Fibroblast of villous mesenchyme (primary cell): ENCODE measurements at places on chromosomes 4 and X. TPM values are rescaled to one million over a fixed set of nuclear protein-coding genes. Genes with fewer than 3 reads are reported as not detected.
A peak's percentile ranks its signal among the peaks of the same experiment; 100 is the strongest.

DNA sequence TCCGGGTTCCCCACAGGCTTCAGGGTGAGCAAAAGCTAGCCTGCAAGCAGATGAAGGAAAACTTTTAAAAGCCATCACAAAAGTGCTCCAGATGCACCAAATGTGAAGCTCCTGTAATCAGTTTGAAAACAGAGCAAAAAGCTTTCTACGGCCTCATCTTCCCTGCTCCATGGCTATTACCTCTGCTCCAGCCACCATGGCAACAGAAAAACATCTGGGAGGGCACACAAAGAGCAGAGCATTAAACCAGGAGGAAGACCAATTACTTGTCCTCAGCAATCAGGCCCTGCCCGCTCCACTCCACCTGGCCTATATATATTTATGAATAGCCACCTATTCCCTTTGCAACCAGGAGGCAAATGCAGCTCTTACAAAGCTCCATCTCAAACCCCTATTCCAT is 33.6 kb downstream of the TMEM154 start:
- DNase-seq: no peak

DNA sequence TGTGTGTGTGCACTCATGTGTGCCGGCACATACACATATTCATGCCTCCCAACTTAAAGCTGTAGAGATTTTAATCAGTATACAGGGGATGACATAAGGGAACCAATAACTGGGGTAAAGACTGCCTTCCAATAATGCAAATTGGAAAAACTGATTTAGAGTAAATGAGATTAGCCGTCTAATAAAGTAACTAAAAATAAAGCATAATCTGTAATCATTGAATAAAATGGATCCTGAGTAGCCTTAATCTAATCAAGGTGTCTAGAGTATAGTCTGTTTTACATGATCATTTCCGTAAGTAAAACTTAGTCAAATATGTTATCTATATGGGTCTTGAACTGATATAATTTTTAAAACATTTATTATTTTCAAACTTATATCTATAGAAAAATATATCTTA is 925.8 kb downstream of the FSTL5 start:
- DNase-seq: no peak

GRCh38 chr4:1604706-1605205 is 79.4 kb downstream of the FAM53A start:
- no peak for DNase-seq

DNA sequence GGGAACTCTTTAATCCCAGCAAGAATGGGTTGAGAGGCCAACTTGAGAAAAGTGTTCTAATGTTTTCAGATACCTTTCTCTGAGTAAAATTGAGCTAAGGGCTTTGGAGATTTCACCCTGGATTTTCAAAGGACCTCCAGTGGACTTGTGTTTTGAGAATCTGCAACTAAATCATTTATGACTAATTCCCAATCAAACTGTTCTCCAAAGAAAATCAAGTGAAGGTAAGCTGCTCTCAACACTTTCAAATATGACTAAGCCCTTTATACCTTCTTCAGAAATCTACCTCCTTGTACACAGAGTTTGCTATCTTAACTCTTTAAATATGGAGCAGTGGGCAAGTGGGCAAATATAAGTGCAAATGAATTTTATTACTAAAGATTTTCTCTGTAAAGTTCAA is 392.9 kb downstream of the PDGFC start:
- no peak for DNase-seq

DNA sequence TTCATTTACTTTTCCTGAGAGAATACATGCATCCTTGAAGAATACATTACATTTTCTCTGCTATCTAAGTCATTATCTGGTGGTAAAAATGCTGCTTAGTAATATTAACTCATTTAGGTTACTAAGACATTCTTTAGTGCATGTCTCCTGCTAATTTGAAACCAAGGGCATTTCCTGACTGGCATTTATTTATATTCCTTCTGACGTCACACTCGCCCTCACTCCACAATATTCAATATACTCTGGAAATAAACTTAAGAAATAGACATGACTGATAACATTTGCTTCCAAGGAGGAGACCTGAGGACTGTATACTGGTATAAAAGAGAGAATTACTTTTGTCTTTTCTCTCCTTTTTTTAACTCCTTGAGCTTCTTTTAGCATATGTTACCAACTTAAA is 619.5 kb upstream of the SMIM31 start:
- no peak for DNase-seq

GRCh38 chr4:152535360-152535902 is 461 bp downstream of the FBXW7 start:
- no peak for DNase-seq

DNA sequence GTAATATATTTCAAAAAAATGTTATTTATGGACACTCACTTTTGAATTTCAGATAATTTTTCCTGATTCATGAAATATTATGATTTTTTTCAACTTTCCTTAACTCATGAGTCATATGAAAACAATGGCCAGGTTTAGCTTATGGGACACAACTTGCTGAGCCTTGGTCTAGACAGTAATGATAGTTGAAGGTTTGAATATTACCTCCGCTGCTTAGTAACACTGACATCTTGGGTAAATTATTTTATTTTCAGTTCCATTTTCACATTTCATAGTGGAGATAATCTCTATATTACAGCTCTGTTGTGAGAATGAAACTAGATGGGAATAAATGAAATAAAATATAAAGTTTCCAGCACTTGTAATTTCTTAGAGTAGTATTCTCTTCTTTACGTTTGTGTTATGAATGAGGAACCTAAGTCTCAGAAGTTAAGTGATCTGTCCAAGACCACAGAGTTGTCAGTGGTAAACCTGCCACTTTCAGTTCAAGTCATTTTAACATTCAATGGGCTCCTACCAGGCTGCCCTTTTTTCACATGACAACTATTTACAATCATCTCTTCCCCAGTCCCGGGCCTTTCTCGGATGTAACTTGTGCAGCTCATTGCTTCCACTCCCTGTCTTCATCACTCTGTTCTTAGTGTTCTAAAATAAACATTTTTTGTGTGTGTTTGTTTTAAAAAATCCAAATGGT is 46.8 kb upstream of the GC start:
- DNase-seq: no peak

GRCh38 chrX:28609003-28609402 is 21.8 kb downstream of the IL1RAPL1 start:
- DNase-seq: no peak

DNA sequence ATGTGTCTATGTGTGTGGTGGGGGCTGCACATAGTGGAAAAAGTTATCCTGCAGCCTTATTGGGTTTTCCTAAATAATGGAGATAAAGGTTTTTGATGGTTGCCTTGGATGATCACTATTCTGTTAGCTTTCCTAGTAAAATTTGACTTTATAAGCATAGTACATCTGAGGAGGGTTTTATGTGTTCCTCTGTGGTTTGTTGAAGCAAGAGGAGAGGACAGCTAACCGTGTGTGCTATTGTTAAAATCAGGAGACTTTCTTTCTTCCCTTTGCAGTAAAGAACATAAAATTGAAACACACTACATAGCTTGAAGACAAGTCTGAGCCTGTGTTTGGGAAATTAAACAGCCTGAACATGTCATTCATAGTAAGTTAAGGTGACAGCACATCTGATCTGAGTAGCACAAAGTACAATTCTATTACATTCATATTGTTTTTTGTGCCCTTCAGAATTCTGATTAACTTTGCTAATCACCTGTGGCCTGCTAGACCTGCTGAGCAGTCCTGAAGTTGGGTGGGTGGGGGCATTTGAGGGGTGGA is 36.8 kb downstream of the C4orf51 start:
- no peak for DNase-seq

DNA sequence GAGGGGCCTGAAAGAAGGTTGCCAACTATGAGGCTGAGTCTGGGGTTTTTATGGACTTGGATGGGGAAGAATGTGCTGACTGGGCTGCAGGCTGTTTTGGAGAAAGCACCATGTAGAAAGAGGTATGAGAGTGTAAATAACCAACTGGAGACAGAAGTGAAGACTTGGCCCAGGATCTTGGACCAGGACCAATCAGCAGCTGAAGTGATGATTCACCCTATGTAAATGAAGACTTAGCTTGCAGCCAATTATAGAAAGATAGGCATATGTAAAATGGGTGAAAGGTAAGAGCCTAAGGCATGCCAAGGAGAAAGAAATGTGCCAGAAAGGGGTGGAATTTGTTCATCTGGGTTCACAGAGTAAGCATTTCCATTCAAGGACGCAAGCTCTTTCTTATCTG is 856.7 kb upstream of the PRKX start:
- no peak for DNase-seq

DNA sequence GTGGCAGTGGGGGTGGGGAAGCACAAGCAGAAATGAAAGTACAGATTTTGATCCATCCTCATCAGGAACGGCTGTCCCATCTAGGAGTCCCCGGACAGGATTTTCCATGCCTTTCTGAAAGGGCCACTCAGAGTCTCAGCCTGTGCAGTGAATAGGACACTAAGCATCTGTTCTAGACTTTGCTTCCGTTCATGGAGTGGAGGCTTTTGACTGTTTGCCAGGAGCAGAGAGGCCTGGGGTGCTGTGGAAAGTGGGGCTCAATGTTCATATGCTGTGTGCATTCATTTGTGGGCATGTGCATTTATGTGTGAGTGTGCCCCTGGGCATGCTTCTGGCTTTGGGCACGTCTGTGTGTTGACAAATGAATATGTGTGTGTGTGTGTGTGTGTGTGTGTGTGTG is 25.6 kb upstream of the MAMLD1 start:
- no peak for DNase-seq

GRCh38 chr4:27928761-27929540 is 1068.3 kb downstream of the STIM2 start:
- peak; percentile 3 for DNase-seq

DNA sequence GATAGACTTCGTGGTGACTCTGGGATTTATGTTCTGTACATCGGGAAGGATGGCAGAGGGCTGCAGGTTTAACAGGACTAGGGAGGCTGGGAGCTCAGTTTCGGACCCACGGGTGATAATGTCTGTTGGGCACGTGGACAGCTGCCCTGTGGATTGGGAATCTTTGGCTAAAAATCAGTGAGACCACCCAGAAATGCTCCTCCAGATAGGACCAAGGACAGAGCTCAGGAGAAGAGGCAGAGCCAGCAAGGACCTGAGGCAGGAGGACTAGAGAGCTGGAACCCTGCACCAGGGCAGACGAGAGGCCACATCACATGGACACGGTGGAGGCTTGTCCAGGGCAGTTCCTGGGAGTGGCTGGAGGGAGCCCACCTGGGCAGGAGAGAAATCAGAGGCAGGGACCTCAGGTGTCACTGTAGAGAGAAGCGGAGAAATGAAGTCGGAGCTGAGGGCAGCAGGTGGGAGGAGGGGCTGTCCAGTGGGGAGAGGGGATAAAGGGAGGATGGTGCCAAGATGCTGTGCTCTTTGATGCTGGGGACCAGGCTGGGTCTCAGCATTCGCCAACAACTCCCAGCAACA is 79.2 kb downstream of the CPZ start:
- DNase-seq: no peak

DNA sequence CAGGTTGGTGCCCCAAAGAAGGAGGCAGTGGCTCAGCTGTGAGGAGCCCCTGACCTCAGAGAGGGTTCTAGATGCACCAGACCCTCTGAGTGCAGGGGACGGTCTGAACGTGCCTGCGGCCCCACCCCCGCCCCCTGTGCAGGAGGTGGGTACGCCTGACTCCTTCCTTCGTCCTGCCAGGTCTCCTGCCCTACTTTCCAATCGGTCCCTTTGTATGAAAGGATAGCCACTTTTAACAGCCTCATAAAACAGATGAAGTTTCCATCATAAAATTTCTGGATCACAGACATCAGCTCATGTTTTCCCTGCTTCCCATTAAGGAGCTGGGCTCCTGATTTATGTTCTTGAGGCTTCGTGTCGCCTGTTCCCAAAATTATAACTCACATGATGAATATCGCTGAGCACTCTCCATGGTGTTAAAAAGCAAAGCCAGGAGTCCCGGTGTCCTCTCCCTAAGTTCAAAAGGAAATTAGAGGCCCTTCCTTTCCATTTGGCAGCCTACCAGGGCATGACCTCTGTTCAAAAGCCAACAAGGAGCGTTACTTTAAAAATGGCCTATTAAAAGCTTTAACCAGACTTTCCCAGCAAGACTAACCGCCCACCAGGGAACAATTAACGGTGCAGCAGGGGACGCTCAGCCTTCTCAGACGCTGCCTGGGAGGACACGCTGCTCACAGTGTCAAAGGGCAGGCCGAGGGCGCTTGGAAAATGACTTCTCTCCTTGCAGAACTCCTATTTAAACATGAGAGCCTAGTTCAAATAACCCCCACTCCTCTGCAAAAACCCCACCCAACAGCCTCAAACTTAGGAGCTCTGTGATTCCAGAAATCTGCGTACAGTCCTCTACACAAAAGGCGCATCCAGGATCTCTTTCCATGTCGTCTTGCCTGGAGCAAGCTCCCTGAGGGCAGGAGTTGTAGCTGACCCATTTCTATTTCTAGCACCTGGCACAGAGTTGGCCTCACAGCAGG is 181.9 kb downstream of the AFAP1 start:
- peak; percentile 36 for DNase-seq

GRCh38 chrX:150361777-150362351 is 1.3 kb upstream of the MAMLD1 start:
- DNase-seq: no peak

- no peak for DNase-seq
These were observed 18.0 kb downstream of the CDKL2 start for GRCh38 chr4:75612306-75612705.

DNA sequence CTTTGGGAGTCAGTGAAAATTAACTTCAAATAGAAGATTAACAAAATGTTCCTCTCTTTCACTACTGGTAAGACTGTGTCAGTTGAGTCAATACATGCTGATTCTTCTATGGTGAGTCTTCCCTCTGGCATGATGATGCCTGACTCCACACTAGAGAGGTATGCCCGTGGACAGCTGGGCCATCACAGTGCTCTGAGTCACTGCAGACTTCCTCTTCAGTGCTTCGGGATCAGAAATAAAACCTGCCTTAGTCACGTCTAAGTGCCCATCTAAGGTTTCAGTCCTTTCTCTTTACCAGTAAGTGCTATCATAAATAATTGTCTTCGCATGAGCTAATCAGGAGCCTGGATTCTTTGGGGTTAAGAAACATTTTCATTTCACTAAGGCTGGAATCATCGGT is 1.6 kb upstream of the ASB5 start:
- peak; percentile 90 for DNase-seq

DNA sequence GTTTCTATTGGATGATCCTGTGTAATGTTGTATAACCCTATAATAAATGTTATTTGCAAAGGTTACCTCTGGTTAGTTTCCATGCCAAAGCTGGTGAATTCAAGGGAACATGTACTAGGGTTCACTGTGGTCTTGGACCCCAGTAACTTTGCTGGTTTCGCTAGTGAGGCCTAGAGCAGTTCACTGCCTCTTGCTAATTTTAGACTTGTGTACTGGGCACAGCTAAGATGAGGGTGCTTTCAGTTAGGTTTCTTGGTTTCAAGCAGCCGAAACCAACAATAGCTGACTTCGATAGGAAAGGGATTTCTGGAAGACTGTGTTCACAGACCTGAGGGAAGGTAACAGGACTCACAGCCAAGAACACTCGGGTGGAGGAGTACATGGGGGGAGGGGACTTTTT is 215.5 kb upstream of the BCOR start:
- DNase-seq: no peak

- DNase-seq: peak; percentile 86
These were observed 115.7 kb upstream of the FAT1 start for GRCh38 chr4:186839122-186840037.

GRCh38 chr4:8269535-8270417 is at the start of gene HTRA3:
HTRA3 (plus strand) TSS chr4:8269754; CDS start chr4:8269969, 215 bp downstream.
- DNase-seq: peak; percentile 75

RTL9 gene
- under 0.01 TPM in 2 replicates for total RNA-seq

HERC5 gene
- 0.64 and 0.86 TPM in 2 replicates for total RNA-seq

ASB12 gene
- not detected in 2 replicates for total RNA-seq

CXCL1 gene
- 17.4 and 134 TPM in 2 replicates for total RNA-seq

MAGEB10 gene
- total RNA-seq: not detected in 2 replicates

MAGEB6 gene
- not detected in 2 replicates for total RNA-seq

GUCY1A1 gene
- 0.32 and 0.43 TPM in 2 replicates for total RNA-seq

CSAG2 gene
- total RNA-seq: not detected in 2 replicates

IL2 gene
- total RNA-seq: not detected in 2 replicates

CITED1 gene
- not detected in 2 replicates for total RNA-seq

GAGE12G gene
- total RNA-seq: not detected in 2 replicates

MTMR8 gene
- total RNA-seq: under 0.01 and 0.43 TPM in 2 replicates
